ENCODE measurements at places on chromosomes 4 and X.
A peak's percentile ranks its signal among the peaks of the same experiment; 100 is the strongest.

- no peak for DNase-seq
Observed at GRCh38 chr4:23390246-23390645, 499.6 kb downstream of the PPARGC1A start.

DNA sequence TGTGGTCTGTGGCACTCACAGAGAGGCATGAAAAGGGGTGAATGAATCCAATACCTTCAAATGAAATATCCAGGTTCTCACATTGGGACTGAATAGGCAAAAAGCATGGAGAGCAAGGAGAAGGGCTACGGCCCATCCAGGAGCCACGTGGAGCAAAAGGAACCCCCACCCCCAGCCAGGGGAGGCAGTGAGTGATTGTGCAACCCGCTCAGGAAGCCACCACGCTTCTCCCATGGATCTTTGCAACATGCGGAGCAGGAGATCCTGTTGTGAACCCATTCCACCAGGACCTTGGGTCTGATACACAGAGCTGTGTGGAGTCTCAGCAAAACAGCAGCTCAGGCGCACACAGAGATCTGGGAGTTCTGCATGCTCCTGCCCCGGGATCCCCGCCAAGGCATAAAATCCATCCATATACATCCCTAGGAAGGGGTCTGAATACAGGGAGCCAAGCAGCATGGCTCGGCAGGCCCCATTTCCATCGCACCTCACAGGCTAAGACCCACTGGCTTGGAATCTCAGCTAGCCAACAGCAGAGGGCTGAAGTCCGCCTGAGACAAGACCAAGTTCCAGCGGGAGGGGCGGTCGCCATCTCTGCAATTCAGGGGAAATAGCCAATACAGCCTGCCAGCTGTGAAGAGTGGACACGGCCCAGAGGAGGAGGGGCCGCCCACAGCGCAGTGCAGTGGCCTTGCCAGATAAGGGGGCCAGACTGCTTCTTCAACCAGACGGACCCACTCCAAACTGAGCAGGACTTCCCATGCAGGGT, 80.2 kb downstream of the FGF16 start:
- DNase-seq, result no peak

DNA sequence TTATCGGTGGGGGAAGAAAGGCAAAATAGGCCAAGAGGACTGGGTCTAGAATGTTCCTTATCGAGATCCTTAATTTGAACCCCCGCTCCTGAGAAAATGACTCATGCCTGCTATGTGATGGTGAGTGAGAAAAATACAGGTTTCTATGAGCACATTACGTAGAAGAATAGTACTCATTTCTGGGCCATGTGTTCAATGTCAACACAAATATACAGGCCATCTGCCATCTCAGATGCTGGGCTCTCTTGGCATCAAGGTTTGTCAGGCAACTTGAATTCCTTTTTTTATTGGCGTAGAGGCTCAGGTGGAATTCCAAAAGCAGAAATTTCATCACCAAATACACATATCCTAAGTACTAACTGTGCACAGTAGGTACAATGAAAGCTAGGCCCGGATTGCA, 81.4 kb upstream of the TRIM2 start:
- DNase-seq, result no peak

DNA sequence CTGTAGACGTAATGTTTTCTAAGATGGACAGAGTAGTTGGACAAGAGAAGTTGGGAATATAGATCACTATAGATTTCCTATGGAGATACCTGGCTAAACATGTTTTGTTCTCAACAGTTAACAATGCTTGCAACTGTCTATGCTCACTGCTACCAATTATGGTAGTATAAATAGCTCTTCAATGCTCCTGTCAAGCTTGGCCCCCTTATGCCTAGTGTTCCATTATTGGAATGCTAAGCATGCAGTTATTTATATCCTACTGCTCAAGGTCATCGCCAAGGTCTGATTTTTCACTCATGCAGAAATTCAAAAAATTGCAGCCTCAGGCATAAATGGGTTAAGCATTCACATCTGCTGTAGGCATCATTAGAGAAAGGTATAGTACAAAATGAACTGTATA, 519.0 kb downstream of the IL15 start:
- DNase-seq, result no peak

- no peak for DNase-seq
Observed at GRCh38 chr4:1868293-1868692, 2.9 kb upstream of the NSD2 start.

- no peak for DNase-seq
Observed at GRCh38 chrX:139691843-139692505, 16.0 kb downstream of the MCF2 start.

GRCh38 chrX:132092439-132093065, 35.3 kb downstream of the FRMD7 start:
- peak; percentile 32 for DNase-seq

- DNase-seq, result no peak
Observed at GRCh38 chr4:176631611-176632010, 161.1 kb downstream of the VEGFC start.

GRCh38 chr4:150573534-150573933, 8.4 kb upstream of the MAB21L2 start:
- DNase-seq, result no peak

DNA sequence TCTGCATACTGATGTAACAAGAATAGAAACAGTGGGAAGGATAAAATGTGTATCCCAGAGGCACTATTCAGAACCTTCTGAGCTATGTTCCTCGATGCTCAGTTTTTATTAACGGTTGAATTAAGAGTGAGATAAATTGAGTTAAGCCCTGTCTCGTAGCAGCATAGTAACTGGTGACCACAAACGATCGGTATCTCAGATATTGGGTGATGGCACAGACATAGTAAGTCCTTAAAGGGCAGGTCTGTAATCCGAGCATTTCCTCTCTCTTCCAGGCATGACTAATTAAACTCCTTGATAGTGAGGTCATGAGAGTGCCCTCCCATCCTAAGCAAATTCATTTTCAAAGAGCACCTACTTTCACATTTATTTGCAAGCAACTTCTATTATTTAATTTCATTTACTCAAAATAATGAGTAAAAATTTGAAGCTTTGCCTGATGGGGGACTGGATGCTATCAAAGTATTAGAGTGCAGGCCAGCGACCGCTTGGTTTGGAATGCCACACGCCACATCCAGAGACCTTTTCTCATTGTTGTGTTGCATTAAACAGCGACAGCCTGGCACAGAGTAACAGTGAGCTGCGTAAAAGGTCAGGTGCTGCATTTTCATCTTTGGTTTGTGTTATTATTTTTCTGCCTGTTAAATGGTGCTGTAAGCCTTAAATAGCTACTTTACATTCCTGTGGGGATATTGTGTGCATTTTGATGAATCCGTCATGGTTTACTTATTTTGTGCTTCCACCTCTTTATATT, 101.9 kb downstream of the PCDH7 start:
- DNase-seq, result no peak

Measured in stimulated activated CD4-positive, alpha-beta T cell treated with anti-CD3 and anti-CD28 coated beads, Interleukin-4, amount 100 ng/mL, for 48 hours (primary cell).